Esophagus squamous epithelium (tissue), 5 donors: ENCODE measurements at places on chromosomes 13 and 19. TPM values are rescaled to one million over a fixed set of nuclear protein-coding genes. Genes with fewer than 3 reads are reported as not detected.

Gene UNC13A
- total RNA-seq = not detected

DNA sequence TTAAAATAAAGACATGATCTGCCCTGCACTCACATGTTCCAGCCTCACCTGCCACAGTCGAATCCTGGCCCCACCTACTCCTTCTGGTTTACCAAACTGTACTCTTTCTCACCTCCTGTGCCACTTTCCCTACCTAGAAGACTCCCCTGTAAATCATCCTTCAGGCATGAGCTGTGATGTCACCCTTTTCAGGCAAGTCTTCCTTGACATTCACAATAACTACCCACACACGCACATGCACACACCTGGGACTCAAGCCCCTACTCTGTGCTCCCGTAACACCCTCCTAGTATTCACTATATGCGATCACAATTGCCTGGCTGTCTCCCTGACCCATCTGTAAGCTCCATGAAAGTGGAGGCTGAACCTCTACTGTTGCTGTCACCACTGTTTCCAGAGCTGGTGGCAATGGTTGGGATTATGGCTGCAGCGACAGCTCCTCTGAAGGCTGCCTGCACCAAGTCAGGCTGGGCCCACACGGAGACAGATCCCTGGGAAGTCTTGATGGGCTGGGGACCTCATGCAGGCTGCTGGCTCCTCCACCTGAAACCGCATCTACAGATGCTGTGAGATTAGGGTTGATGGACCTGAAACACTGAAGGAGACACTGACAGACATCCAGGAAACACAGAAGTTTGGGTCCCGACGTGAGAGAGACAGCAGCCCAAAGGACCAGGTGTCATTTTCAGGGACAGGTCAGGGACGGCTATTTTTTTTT, 611.1 kb downstream of the UQCRFS1 start:
- H3K4me1 ChIP-seq = no peaks in the 10 kb centered on the region
- no peak overlapping the region for H3K27ac ChIP-seq
- H3K27me3 ChIP-seq = no peaks in the 10 kb centered on the region

DNA sequence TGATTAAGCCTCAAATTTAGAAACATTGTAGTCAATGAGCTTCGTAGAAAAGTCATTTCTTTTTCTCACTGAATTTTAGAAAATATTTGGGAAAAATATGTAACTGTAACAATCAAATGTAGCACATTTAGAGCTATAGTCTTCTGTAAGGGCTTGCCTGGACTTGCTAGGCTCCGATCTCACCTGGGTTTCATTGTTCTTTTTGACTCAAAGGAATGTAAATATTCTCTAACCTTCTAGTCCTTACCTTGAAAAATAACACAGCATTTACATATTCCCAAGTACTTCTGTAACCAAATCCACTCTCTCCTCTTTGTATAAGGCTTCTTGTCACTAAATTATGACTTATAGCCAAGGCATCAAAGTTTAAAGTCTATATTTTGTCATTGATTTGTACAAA, 2.9 kb upstream of the UFM1 start:
- DNase-seq = no peak
- H3K27me3 ChIP-seq = no peaks in the 10 kb centered on the region
- H3K27ac ChIP-seq = no peak overlapping the region
- H3K4me1 ChIP-seq = peaks cover 13% of the 10 kb centered on the region
- H3K4me3 ChIP-seq = no peak overlapping the region

Gene FOXA3
- total RNA-seq = not detected

DNA sequence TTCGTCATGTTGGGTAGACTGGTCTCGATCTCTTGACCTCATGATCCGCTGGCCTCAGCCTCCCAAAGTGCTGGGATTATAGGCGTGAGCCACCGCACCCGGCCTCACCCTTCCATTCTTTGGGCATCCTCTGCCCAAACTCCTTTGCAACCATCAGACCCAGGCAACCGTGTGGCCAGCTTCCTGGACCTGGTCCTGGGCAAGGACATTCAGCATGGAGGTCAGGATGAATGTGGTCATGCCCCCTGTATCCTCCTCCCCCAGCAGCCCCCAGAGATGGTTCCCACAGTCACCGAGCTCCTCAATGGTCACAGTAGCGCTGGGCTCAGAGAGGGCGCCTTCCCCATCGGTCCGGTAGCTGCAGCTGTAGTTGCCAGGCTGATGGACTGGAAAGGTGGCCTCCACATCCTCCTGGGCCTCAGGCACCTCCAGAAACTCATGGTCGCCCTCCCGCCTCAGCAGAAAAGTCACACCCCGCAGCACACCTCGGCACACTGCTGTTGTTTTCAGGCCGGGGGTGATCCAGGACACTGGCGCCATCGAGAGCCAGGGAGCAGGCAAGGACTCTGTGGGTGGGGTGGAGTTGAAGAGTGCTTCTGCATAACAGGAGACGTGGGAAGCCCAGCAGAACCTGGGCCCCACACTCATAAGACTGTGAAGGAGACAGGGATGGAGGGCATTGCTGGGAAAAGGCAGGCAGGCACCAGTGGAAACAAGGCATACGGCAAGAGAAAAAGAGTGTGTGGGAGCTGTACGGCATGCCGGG, 1.1 kb downstream of the A1BG start:
- H3K27me3 ChIP-seq = no peaks in the 10 kb centered on the region
- peaks cover 55% of the 10 kb centered on the region for H3K4me1 ChIP-seq
- no peak for DNase-seq
